Bone marrow (tissue), 2 donors: ENCODE measurements at places on chromosomes 1 and 21.

DNA sequence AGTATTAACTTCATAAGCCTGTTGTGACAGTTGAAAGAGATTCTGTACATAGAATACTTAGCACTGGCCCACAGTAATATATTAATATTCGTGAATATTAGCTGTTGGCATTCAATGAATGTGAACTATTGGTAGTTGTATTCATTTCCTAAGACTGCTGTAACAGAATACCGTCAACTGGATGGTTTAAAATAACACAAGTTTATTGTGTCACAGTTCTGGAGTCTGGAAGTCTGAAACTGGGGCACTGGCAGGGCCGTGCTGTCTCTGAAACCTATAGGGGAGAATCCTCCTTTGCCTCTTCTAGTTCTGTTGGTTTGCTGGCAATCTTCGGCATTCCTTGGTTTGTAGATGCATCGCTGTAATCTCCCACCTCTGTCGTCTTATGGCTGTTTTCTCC, 47.5 kb downstream of the OLFML3 start:
- no peak for DNase-seq

- no peak for DNase-seq
Observed at GRCh38 chr1:162011337-162012012, 12.2 kb downstream of the OLFML2B start.

DNA sequence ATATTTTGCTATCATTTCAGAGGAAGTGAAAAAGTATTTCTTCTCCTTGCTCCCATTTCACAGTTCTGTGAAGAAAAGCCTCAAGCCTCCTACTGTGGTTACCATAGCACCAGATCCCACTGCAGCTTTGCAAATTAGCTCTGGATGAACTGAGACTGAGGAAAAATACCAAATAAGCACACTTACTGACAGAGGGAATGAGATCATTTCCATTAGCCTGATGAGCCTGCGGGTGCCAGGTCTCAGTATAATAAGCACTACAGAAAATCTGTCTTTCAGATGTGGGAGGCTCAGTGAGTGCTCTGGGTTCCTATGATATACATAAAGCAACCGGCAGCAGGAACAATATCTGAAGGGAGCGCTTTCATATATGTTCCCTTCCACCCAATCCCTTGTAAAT, 21.4 kb downstream of the XKR8 start:
- DNase-seq, result no peak

DNA sequence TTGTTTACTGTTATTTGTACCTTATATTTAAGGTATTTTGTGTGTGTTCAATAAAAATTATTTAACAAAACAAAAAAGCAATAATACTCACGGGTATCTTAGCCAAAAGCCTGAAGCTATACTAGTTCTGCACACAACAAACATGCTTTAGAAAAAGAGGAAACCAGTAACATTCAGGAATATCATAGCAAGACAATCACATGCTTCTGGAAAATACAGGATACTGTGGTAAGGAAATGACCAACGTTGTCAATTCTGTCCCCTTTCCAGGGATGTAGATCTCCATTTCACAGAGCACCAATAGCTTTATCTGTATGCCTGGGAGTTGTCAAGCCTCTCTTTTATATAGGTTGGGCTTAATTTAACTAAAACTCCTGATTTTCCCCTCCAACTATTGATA, 288.4 kb downstream of the SMYD3 start:
- no peak for DNase-seq

DNA sequence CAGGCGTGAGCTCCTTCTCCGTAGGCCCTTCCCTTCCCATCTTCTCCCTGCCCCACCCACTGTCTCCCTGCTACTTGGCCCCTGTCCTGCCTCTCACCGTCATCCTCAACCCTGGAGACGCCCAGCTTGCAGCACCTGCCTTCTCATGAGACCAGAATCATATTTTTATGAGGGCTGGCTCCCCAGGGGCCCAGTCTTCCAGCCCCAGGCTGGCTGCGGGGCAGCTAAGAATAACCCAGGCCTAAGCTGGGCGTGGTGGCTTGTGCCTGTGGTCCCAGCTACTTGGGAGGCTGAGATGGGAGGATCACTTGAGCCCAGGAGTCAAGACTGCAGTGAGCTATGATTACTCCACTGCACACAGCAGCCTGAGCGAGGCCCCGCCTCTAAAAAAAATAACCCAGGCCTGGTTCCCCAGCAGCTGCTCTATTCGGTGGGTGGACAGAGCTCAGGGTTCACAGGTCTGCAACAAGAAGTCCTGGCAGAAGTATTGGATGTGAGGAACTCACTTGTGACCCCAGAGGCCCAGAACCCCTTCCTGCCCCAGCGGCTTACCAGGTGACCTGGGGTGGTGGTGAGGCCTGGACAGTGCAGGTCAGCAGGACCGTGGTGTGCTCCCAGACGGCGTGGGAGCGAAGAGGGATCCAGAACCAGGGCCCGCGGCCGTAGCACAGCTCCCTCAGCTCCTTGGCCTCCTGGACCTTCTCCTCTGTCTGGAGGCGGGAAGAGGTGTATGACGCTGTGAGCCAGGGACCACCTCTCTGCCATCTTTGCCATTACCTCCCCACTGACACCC, 6.4 kb downstream of the MYOM3 start:
- DNase-seq, result no peak

DNA sequence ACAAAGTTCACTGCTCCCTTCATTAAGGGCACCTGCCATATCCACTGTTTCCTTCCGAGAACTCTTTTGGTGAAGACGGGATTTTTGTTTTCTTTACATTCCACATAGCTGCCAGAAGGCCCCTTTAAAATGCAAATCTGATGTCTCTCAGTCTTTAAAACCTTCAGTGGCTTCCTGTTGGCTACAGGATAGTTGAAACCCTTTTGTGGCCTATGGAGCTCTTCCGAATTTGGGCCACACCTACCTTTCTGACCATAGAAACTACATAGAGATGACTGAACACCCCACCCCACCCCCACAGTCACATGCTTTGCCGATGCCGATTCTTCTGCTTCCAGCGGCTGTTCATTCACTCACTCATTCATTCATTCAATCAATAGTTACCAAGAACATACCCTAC, 502.6 kb downstream of the KIF26B start:
- no peak for DNase-seq

DNA sequence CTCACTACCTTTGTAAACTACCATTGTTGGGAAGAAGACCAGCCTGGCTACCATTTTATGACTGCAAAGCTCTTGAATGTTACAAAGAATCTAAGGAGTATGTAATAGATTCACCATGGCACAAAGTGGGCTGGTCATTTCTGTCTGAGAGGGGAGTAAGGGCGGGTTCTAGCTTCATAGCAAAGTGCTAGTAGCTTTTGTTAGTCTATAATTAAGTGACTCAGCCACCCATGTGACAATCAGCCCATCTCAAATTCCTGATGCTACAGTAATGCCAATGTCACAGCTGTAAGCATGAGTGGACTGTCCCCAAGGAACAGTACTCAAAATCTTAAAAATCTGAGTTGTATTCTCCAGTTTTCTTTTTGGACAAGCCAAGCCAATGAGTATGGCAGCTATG, 15.4 kb upstream of the OTUD3 start:
- DNase-seq, result no peak
